Kidney epithelial cell (primary cell): ENCODE measurements at places on chromosomes 1 and 21.

DNA sequence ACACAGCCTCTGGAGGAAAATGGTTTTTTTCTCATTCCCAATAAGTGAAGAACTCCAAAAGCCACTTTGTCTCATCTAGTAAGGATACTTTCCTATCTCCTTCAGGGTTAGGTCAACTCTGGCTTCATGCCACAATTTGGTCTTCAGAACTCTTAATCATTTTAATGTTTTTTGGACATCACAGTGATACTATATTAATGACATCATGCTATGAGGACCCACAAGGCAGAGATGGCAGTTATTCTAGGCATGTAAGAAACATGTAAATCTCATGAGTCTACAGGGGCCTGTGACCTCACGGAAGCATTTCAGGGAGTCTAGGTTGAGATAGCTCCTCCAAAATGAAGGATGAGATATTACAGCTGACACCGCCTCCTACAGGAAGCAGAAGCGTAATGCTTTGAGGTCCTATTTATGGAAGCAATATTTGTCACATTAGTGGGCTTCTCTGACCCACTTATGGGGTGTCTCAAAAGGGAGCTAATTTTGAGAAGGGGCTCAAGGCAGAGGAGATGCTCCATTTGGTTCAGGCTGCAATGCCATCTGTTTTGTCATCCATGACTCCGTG, 5.0 kb upstream of the GPR137B start:
- no peak for DNase-seq

- DNase-seq: no peak
Measured at GRCh38 chr1:7616953-7617352, 154.1 kb upstream of the VAMP3 start.

DNA sequence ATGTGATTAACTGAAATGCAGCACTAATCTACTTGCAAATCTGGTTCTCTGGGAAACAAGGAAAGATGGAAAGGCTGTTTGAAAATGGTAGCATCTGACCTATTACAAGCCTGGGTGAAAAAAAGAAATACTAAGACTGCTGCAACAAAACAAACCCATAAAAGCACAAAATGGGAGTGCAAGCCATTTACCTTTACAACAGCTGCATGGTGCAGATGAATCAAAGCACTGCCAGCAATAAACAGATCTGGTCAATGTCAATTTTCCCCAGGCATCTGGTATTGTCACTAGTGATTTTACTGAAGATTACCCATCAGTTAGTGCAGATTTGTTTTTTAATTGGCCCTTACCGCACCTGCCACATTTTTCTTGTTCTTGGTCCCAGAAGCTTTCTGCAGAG, 1341.7 kb downstream of the PLA2G4A start:
- DNase-seq: no peak

- no peak for DNase-seq
Measured at GRCh38 chr1:229699613-229700267, 73.7 kb downstream of the URB2 start.

GRCh38 chr1:169200319-169200718, 93.8 kb downstream of the ATP1B1 start:
- no peak for DNase-seq

DNA sequence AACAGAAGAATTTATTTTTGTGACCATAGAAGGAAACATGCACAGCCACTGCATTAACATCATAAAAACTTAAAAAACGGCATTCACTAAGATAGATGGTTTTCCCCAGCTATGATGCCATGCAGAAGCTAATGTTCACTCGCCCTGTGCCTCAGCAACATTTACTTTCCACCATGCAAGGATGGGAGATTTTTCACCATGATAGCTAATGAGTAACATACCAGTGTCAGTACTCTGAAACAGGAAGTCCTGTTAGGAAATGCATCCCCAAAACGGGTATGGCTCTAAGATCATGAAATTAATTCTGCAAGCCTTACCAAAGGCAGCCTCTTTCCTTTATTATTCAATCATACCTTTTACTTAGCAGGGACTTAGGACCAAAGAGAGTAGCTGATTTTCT, 17.5 kb upstream of the VAMP3 start:
- no peak for DNase-seq

GRCh38 chr1:186834399-186834958, 5.7 kb downstream of the PLA2G4A start:
- DNase-seq: no peak

DNA sequence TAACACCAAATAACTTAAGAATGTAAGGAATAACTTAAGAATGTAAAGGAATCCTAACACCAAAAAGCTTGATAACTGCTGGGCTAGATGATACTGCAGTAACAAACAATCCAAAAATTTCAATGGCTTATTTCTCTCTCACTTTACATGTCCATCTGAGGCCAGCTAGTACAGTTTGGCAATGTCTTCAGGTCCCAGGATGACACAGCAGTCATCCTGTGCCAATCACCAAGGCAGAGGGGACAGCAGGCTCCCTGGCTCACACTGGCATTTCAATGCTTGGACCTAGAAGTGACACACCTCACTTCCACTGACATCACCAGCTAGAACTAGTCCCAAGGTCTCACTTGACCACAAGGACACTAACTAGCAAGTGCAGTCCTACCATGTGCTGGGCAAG, 15.3 kb downstream of the DNAJC11 start:
- no peak for DNase-seq

DNA sequence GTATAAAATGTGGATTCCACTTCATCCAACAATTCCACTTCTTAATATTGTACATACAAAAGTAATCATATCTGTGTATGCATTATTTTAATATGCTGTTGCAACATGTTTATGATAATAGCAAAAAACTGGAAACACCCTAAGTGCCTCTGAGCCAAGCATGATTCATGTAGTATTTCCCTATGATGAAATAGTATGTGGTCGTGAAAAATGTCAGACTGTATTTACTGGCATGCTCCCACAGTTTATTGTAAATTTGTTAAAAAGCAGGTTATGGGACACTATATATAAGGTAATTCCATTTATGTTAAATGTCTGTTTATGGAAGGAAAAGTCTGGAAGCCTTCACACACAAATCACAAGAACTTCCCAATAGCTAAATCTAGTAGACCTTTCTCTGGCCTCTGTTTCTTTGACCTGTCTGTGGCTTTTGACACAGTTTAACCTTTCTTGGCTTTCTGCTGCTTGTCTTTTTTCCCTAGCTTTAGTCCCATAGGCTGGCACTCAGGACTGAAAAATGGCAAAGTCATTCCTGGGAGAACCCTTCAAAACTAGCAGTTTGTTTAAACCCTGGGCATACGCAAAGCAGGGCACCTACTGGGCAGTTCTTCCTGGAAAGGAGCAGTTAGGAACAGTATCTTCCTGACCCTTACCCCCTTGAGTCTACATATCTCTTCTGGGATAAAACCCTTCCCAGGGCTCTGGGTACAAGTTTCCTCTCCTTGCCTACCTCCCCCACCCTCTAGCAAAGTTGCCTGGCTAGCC, 65.4 kb upstream of the ARTN start:
- DNase-seq: no peak

- DNase-seq: no peak
Measured at GRCh38 chr1:53066488-53066887, 4.5 kb downstream of the PODN start.

- DNase-seq: no peak
Measured at GRCh38 chr1:89598450-89599331, 34.2 kb upstream of the LRRC8C start.

GRCh38 chr21:33259995-33260394, 6.2 kb upstream of the IL10RB start:
- no peak for DNase-seq

GRCh38 chr21:36847189-36847588, 119.3 kb downstream of the HLCS start:
- DNase-seq: peak; percentile 58

GRCh38 chr1:2042830-2043773, 7.1 kb upstream of the PRKCZ start:
- no peak for DNase-seq

- no peak for DNase-seq
Measured at GRCh38 chr1:154174654-154175053, 17.2 kb downstream of the TPM3 start.

GRCh38 chr1:111804776-111805175, 49.1 kb downstream of the DDX20 start:
- DNase-seq: no peak

DNA sequence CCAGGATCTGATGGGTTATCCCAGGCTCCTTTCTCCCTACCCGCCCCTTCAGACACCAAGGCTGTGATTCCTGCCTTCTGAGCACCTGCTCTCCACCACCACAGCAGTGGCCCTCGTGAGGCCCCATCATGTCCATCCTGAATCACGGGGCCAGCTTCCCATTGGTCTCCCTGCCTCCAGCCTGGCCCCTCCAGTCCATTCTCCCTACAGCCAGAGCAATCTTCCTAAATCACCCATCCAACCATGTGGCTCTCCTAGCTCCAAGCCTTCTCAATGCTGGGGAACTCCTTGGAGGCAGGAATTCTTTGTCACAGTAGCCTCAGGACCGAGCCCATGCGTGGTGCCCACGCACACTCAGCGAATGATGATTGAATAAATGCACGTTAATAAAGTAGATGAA, 8.9 kb upstream of the GLIS1 start:
- no peak for DNase-seq

GRCh38 chr1:220926146-220926545, 46.9 kb downstream of the HLX start:
- no peak for DNase-seq

GRCh38 chr1:46218443-46218842, 15.3 kb downstream of the LURAP1 start:
- no peak for DNase-seq

DNA sequence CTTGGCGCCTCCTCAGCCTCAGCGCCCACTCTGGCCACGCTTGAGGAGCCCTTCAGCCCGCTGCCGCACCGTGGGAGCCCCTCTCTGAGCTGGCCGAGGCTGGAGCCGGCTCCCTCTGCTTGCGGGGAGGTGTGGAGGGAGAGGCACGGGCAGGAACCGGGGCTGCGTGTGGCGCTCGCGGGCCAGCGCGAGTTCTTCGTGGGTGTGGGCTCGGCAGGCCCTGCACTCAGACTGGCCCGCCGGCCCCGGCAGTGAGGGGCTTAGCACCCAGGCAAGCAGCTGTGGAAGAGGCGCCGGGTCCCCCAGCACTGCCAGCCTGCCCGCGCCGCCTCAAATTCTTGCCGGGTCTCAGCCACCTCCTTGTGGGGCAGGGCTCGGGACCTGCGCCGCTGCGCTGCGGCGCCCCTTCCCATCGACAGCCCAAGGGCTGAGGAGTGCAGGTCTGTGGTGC, 61.4 kb downstream of the SLC16A1 start:
- no peak for DNase-seq

DNA sequence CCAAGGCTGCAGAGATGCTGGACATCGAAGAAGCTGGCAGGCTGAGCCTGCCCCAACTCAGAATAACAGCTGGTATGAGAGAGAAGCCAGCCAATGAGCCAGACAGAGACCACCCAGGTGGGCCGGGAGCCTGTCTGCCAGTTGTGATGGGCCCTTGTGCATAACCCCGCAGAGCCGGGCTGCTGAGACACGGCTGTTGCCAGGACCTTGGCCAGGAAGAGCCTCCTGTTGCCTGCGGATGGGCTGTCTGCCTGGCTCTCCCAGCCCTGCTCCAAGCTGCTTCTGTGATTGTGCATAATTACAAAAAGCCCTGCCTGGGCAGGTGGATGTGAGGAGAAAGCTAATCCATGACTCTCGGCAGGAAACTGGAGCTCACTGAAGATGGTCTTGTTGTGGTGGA, 126.5 kb downstream of the CAPN8 start:
- no peak for DNase-seq

- no peak for DNase-seq
Measured at GRCh38 chr1:187464320-187464719, 635.6 kb downstream of the PLA2G4A start.

DNA sequence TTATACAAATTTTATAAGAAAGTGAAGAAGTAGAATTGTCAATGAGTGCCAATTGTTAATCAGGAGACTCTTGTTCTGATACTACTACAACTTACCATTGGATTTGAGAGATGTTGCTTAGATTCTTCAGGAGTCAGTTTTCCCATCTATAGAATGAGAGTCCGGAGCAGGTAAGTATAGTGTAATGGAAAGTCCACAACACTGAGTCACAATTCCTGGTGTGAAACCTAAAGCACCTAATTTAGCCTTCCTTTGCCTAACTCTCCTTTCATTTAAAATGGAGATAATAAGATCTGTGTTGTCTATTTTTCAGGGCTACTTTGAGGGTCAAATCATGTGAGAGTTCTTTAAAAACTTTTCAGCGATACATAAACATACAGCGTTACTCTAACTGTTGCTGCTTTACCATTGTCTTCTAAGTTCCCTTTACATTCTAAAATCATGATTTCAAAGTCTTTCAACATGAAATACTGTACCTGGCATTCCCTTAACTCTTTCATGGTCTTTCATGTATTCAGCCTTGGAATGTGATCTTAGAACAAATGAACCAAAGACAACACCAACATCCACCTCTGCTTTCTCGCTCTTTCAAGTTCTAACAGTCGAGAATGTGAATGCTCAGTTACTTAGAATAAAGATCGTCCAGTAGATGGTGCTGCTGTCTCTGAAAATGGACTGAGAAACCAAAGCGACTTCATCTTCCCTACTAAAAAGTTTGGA, 90.9 kb downstream of the SLC30A10 start:
- DNase-seq: peak; percentile 5

DNA sequence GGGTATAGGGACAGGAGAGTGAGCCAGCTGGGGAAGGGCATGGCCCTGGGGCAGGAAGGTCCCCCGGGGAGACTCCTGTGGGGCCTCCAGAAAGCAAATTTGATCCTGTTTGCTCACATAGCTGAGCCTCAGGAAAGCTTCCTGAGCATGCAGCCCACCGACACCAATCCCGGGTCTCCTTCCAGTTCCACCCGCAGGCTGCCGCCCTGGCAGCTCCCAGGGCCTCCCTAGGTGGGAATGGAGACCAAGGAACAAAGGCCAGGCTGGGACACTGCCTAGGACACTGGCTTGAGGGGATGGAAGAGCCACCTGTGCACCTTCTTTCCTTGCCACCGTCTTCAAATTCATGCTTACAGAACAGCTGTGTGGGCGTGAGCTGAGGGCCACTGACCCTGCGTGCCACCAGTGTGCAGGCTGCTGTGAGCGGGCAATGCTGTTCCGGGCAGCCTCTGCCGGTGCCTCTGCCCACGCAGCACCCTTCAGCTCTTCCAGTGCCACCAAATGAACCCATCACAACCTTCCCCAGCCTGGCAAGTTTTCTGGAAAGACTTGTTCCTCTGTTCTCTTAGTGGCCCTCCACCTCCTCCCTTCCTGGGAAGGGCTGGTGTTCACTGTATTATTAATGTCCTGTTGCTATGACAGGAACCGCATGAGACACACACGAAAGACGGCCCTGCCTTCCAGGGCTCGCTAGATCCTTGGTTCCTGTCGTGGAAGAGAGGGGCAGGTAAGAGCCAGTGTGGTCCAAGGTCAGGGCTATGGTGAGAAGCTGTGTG, 53.6 kb downstream of the ACBD3 start:
- no peak for DNase-seq

DNA sequence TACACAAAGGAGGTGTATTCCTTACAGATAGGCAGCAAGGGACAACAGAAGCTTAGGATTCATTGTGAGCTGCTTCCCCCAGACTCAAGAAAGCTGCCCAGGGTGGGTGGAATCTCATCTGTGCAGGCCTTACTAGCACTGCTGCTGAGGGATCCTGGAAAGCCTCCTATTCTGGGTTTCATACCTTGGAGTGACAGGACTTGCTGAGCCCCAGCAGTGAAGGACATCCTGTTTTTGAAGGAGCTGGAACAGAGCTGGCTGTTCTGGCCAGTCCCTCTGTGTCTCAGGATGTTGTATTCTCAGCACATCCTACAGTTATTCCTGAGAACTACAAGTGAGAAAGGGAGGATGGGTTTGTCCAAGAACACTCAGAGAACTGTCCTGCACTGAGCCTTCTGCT, 486.3 kb downstream of the PTPRU start:
- no peak for DNase-seq
